ENCODE measurements at places on chromosomes 7 and 10.

GRCh38 chr7:116162254-116162653 is 48.1 kb upstream of the TES start:
- no peak for DNase-seq

GRCh38 chr10:4663162-4663992 is 162.6 kb upstream of the AKR1E2 start:
- peak; percentile 71 for DNase-seq

GRCh38 chr7:81503771-81504170 is 266.1 kb downstream of the HGF start:
- DNase-seq = no peak

DNA sequence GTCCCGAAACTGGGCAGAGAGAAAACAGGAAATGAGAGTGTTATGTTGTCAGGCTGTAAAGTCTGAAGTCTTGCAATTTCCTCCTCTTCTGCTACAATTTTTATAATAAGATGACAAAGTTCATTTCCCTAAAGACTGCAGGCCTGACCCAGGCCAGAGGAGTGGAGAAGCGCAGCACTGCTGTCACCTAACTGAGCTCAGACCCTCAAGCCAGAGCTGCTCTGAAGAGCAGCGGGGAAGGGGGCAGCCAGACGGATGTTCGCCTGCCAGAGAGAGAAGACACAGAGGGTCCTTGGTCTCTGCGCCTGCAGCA is 12.6 kb upstream of the AOAH start:
- no peak for DNase-seq

DNA sequence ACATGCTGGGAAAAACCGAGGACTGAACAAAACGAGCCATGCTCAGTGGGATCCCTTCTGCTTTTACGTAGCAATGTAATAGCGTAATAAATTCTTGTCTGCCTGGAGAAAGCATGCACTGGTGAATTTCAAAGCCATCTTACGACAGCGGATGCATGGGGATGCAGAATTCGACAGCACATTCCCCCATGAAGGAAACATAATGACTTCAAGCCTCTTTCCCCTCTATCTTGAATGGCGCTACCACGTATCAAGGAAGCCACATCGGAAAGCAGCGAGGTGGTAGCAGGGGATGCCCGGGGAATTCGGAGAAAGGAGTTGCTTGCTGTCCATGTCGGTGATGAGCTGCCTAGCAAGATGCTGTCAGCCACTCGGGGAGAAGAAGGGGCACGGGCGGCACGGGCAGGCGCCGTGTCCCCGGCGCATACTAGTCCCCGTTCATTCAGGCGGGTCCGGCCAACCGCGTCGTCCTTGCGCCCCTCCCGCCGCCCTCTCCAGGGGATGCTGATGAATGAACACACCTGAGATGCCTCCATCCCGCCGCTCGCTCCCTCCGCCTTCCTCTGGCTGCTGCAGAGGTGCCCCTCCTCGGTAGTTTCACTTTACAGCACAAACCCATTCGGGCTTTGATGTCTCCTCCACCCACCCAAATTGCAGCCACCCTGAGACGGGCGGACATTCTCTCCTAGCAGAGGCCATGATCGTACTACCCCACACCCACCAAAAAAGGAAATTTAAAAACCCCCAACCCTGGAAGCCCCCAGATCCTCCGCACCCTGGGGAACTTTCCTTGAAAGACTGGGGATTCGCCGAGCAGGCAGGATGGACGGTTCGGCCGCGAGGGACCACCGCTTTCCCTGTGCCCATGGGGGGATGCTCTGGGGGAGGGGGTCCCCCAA is 644 bp downstream of the SORBS1 start:
- peak; percentile 18 for DNase-seq
